Inflammatory macrophage treated with lipopolysaccharide for 4 hours (primary cell): ENCODE measurements at places on chromosomes 5 and 9.
A peak's percentile ranks its signal among the peaks of the same experiment; 100 is the strongest.

- no peak for DNase-seq
Observed at GRCh38 chr5:57804007-57804444, 321.4 kb upstream of the ACTBL2 start.

DNA sequence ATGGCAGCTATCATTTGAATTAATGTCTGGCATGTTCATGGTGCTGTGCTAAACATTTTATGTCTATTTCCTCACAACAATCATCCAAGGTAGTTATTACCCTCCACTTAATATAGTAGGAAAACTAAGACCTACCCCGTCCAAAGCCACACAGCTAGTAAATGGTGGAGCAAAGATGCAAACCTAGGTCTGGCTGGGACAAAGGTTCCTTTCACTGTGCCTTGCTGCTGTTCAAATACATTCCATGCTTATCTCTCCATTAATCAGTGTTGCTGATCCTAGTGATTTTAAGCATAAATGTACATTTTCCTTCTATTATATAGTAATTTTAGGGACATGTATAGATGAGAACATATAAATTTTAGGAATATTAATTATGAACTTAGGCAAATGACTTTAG, 38.7 kb downstream of the CCDC125 start:
- no peak for DNase-seq

- DNase-seq = no peak
Observed at GRCh38 chr5:66122379-66123034, 21.6 kb upstream of the SREK1 start.

GRCh38 chr9:89801742-89802670, 197.2 kb downstream of the GADD45G start:
- no peak for DNase-seq

GRCh38 chr5:53930457-53930856, 370.0 kb downstream of the NDUFS4 start:
- DNase-seq = no peak

GRCh38 chr9:120442308-120442995, 137.5 kb downstream of the CDK5RAP2 start:
- peak; percentile 85 for DNase-seq

DNA sequence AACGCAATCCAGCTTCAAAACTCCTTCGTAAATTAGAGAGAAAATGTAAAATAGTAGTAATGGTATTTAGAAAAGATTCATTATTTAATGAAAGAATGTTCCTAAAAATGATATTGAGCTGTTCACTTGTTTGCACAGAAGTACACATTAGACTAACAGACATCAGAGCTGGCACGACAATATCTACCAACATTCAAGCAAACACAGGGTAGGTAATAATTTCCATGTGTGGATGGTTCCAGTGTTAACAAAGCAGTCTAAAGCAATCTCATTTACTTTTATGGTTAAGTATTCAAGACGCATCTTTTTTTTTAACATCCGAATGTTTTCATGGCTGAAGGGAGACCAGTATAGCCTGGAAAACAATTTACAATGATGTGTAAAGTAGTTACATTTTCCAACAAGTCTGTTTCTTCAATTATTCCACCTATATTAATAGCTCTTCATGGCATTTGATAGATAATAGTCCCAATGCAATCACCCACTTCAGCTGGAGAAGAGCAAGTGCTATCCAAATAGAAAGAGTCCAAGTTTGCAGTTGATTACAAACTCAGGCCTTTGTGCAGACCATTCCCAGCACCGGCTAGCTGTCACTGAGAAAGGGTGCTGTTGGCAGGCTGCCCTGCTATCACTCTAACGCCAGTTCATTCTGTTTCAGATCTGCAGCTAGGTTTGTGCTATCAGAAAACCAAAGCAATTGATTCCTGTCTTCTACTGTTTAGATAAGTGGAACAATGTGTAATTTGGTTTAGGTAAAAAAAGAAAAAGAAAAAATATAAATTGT, 458.8 kb downstream of the DTWD2 start:
- DNase-seq = no peak

DNA sequence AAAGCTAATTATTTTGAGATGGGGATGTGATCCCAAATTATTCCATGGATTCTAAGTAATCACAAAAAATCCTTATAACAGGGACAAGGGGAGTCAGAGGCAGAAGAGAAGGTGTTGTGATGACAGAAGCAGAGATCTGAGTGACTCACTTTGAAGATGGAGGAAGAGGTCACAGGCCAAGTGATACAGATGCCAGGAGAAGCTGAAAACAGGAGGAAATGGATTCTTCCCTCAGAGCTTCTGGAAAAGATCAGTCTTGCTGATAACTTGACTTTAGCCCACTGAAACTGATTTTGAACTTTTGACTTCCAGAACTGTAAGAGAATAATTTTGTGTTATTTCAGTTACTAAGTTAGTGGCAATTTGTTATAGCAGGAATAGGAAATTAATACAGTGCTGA, 105.3 kb downstream of the GCNT1 start:
- peak; percentile 35 for DNase-seq

GRCh38 chr5:149956685-149957084, 3.9 kb upstream of the SLC26A2 start:
- no peak for DNase-seq

DNA sequence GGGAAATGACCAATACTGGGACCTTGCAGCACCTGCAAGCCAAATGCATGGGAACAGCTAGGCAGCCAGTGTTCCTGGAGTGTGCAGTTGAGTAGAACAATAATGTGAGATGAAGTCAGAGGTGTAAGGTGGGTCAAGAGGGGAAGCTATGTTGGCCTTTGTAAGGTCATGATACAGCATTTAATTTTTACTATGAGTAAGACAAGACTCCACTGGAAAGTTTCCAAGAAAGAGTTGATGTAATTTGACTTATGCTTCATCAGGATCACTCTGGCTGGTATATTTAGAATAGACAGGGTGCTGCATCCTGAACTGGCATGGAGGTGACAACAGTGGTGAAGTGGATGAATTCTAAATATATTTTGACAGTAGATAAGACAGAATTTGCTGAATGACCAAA, 744.8 kb downstream of the KCTD16 start:
- DNase-seq = no peak

DNA sequence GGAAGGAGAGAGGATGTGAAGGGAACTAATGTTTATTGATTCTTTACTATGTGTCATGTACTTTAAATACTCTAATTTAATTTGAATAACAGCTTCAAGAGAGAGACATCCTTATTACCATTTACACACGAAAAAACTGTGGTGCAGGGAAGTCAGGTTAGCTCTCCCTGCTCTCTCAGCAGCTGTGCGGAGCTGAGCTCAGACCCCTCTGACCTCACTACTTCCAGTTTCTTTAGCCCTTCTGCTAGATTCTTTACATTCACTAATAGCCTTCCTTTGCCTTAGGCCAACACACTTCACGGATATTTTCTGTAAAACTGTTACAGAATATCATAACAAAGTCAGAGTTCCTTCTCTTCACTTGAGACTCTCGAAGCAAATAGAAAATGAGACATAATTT, 131.3 kb upstream of the ARRDC3 start:
- DNase-seq = no peak

DNA sequence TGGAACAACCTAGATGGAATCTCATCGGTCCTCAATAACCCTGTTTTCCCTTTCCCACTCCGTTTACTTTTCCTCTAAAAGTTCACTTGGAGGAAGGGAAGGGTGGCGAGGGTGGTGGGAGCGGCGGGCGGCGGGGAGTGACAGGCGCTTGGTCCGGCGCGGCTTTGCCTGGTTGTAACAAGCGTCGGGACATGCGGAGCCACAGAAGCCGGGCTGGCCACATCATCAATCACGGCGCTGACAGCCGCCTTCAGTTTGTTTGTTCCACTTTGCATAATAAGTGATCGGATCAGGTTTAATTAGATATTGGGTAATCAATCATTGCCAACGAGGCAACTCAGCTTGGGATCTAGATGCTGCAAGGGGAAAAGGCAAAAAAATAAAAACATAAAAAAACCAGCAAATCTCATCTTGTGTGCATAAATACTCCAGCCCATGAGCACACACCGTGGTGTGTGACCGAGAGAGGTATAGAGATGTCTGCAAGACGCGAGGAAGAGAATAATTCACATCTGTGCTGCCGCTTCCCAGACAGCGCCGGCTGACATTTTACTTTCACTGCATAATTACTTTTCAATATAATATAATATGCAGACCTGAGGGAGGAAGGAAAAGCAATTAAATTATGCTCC, 396.2 kb upstream of the IRX4 start:
- DNase-seq = no peak

GRCh38 chr5:120817044-120817985, 353.2 kb downstream of the PRR16 start:
- no peak for DNase-seq

GRCh38 chr5:57658018-57658417, 175.4 kb upstream of the ACTBL2 start:
- DNase-seq = no peak

DNA sequence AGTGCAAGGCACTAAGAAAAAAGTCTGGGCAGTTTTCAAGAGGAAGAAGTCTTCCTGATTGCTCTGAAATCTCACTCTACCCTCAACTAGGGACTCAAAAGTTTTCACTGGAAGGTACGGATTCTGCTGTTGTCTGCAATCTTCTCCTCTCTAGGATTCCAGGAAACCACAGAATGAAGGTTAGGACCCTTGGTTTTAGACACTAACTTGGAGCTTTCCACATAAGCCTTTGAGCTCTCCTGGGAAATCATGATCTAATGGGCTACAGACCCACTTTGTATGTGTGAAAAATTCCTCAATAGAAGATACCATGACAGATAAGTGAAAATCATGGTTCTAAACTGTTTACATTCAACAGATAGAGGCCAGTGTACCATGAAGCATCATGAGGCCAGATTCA, 265.1 kb downstream of the PSAT1 start:
- no peak for DNase-seq

DNA sequence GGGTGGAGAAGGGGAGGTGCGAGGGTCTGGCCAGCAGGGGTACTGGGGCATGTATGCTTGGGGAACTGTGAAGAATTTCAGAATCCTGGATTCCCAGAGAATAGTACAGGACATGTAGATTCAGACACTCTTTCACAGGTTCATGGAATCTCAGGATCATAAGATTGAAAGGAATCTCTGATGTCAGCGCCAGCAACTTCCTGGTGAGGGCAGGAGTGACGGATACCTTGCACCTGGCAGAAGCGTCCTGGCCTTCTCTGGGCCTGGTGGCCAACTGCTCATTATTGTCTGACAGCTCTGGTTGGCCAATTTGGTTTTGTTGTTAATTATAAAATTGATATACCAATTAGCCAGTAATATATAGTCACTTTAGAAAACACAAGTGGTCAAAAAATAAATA, 6.9 kb downstream of the GM2A start:
- DNase-seq = no peak

DNA sequence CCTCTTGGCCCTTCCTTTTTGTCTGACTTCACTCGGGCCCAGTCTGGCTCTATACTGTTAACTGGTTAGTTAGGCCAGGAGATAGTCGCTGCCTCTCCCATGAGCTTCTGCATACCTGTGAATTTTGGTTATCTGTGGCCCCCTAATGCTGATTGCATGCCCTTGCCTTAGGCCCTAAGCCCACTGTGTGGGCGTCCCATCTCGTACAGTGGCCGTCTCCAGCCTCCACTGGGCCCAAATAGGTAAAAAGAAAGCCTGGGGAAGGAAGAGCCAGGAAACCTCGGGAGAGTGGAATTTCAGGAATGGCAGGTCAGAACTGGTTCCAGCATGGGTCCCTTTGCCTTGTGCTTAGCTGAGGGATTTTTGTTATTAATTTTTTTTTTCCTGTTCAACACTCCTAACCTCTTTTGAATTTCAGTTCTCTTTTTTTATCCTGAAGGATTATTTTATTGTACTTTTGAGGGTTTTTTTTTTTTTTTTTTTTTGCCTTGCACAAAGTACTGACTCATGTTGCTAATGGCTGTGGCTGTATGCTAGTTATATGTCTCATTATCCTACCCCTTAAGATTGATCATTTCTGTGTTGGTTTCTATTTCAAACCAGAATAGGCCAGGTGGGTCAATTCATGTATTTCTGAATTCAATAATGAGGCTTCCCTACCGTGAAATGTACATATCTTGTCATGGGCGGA, 3.4 kb downstream of the PRRC2B start:
- DNase-seq = peak; percentile 46

- DNase-seq = no peak
Observed at GRCh38 chr5:179065703-179066102, 5.5 kb downstream of the ZNF354C start.

- no peak for DNase-seq
Observed at GRCh38 chr9:94672811-94673487, 33.6 kb upstream of the FBP1 start.

GRCh38 chr5:71588533-71588885, 1.4 kb downstream of the MCCC2 start:
- DNase-seq = no peak

- DNase-seq = no peak
Observed at GRCh38 chr5:25295067-25295466, 650.3 kb upstream of the CDH10 start.

GRCh38 chr5:522116-522515, 2.1 kb downstream of the SLC9A3 start:
- DNase-seq = no peak

DNA sequence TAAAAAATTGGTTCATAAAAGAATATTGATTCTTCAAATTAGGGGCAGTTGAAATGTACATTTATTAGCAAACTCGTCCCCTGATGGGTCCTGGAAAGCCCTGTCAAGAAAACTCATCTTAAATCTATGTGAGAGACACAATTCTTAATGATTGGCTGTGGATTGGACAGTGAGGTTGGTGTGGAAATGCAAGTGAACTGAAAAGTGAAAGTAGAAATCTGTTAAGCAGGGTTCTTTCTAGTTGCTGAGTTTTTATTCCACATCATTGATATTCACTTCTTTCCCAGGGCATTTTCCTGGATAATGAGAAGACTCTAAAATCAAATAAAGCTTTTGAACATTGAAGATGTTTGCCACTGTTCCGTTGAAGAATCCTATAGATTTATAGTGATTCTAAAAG, 292.4 kb downstream of the MAST4 start:
- no peak for DNase-seq

- DNase-seq = peak; percentile 88
Observed at GRCh38 chr9:84296146-84296843, 44.3 kb downstream of the SLC28A3 start.

GRCh38 chr9:114774524-114774923, 31.3 kb downstream of the TNFSF15 start:
- no peak for DNase-seq

DNA sequence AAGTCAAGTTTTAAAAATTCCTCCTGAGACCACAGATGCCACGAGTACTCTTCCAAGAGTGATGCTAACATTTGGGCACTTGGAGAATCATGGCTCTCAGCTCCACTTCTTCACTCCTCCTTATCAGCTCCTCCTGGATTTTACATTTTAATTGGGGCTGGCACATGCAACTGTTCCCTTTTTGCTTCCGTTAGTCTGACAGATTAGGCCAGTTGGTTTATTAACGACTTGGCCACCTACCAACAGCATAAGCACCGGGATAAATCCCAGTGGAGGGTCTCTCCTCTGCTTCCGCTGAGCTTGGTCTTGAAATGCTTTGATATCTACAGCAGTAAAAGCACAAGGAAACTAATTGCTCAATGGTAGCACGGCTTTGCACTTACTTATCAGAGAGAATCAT, 134.6 kb upstream of the RASEF start:
- DNase-seq = no peak

DNA sequence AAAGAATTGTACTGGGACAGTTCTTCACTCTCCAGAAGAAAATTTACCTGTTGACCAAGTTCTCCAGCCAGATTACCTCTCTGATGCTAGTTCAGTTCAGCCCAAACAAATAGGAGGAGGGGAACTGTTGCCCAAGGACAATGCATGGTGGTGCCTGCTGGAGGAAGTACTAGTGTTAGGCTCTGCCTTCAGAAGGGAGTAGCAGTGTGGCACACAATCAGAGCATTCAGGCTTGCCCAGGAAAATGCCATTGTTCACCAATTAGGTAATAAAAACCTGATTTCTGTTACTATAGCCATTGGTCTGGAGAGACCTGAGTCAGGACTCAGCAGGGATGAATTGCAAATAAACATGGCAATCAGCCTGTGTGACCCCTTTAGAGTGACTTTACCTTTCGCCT, 720.8 kb upstream of the ZNF608 start:
- no peak for DNase-seq
